ENCODE measurements at places on chromosomes 1 and 21. TPM values are rescaled to one million over a fixed set of nuclear protein-coding genes. Genes with fewer than 3 reads are reported as not detected.

DNA sequence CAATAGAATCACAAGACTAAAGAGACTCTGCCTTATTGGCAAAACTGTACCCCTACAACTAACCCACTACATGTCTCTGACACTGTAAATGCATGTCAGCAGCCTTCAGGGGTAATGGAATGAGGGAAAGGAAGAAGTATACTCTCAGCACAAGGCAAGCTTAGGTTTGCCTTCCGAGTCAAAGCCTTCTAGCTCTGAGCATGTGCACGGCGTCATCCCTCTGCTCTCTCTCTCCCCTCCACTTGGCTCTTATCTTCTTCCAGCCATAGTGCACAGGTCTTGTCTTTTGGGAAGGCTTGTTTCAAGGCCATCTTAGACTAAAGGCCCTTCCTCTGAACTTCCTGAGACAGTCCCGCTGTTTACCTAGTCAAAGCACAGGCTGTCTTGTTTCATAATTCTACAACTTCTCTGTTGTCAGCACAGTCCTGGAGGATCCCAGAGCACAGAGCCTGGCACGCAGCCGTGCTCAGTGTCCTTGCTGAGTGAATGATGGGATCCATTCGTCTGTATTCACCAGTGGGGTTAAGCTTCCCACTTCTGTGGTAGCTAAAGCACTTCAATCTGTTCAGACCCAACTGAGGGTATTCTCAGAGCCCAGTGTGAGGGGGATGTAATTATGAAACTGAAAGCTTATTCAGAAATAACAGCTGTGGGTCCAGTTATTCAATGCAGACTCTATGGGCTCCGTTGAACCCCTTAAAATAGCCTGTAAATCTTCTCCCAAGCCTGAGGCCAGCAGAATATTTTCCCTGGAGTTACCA is 166.5 kb upstream of the PLD5 start:
- no peak for DNase-seq

The NPHS2 gene
- 420 TPM for polyA plus RNA-seq

DNA sequence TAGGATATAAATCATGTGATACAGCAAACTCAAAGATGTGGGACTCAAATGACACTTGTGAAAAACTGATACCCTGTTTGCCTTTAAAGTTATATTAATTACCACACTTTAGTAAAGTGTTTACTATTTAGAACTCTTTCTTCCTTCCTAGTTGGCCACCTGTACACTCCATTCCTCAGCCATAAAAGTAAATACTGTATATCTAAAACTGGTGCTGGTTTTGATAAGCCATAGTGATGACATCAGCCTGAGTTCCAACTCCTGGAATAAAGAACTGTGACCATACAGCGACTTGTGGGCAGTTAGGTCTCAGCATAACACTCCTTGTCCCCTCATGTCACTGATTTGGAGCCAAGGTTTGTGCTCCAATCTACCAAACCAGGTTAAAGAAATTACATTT is 2.8 kb downstream of the PTGER3 start:
- no peak for DNase-seq

The PTAFR gene
- 1.9 TPM for polyA plus RNA-seq

The PRPF38A gene
- 84.6 TPM for polyA plus RNA-seq

The FAM163A gene
- 0.57 TPM for polyA plus RNA-seq

DNA sequence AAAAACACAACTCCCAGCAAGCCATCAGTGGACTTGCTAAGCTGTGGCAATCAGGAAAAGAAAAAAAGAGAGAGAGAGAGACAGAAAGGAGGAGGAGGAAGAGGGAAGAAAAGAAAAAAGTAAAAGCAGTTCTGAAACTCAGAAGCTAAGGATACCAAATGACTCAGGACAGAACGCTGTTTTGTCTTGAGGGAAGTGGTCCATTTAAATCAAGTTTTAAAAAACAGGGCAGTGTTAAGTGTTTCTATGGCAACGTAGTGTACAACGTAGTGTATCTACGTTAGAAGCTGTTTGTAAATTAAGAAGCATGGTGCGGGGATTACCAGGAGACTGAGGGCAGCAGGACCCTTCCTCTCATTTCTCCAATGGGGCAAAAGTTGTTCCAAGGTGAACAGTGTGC is 5.8 kb downstream of the ADORA3 start:
- no peak for DNase-seq

DNA sequence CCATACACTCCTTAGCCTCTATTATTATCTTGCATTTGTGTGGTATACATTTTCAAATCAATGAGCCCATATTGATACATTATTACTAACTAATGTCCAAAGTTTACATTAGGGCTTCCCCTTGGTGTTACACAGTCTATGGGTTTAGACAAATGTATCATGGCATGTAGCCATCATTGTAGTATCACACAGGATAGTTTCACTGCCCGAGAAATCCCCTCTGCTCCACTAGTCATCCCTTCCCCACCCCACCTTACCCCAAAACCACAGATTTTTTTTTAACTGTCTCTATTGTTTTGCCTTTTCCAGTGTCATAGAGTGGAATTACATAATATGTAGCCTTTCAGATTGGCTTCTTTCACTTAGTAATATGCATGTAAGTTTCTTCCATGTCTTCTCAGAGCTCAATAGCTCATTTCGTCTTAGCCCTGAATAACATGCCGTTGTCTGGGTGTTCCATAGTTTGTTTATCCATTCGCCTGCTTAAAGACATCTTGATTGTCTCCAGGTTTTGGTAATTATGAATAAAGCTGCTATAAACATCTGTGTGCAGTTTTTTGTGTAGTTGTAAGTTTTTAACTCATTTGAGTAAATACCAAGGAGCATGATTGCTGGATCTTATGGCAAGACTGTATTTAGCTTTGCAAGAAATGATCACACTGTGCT is 86.4 kb upstream of the LYST start:
- DNase-seq = no peak

The SLC45A3 gene
- 8.8 TPM for polyA plus RNA-seq

DNA sequence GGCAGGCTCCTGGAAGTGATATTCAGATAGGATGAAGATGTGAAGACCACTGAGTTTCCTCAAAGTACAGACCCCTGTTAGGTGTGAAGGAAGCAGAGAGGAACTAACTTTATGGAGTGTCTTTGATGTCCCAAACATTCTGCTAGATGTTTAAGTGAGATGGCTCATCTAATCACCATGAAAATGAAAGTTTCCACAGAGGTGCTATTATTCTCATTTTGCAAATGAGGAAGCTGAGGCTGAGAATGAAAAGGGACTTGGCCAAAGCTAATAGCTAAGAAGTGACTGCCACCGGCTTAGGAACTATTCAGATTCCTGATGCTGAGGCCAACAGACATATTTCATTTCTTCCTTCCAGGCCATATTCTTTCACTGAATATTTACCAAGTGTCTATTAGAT is 45.9 kb upstream of the WLS start:
- DNase-seq = no peak

The NCAM2 gene
- 9.9 TPM for polyA plus RNA-seq

- DNase-seq = no peak
These were observed 25.6 kb downstream of the CSTB start for GRCh38 chr21:43750339-43751033.

DNA sequence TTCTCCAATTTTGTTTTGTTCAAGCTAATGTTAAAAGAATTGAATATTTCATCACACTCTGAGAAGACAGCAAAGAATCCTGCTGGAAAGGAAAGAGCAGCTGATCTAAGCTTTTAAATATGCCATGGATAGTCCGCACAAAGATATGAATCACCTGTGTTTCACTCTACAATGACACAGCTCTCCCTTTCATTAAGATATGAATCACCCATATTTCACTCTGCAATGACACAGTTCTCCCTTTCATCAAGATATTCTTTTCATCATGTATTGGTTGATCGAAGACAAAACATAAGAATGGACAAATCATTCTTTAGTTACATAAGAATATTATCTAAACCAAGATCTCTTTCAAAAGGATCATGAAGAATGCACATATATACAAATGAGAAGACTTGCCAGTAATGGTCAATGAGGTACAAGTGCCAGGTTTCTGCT is 367.3 kb downstream of the SMYD3 start:
- no peak for DNase-seq

The HES3 gene
- polyA plus RNA-seq = not detected

- no peak for DNase-seq
These were observed 16.0 kb downstream of the ZBTB17 start for GRCh38 chr1:15959827-15960446.

- no peak for DNase-seq
These were observed 6.1 kb downstream of the TIE1 start for GRCh38 chr1:43306688-43307457.

Data from left kidney (tissue), 8 donors.